ENCODE measurements at places on chromosomes 7 and 10.

GRCh38 chr10:61923950-61924274, 22.4 kb downstream of the ARID5B start:
- no peak for DNase-seq

GRCh38 chr7:108839076-108839475, 269.4 kb downstream of the DNAJB9 start:
- DNase-seq, result no peak

DNA sequence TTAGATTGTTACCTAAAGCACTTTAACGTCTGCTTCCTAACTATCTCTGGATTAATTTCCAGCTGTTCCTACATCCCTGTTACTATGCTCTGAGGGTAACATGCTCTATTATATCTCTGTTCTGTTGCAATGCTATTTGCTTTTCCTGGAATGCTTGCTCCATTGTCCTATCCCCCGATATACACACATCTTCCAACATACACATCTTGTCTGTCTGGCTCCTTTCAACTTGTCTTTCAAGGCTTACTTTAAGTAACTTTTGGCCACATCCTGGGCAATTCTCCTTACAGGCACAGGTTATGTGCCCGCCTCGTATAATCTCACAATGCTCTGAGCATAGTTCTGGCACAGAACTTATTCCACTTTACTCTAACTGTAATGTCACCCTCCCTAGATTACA, 96.2 kb downstream of the CDK6 start:
- no peak for DNase-seq

DNA sequence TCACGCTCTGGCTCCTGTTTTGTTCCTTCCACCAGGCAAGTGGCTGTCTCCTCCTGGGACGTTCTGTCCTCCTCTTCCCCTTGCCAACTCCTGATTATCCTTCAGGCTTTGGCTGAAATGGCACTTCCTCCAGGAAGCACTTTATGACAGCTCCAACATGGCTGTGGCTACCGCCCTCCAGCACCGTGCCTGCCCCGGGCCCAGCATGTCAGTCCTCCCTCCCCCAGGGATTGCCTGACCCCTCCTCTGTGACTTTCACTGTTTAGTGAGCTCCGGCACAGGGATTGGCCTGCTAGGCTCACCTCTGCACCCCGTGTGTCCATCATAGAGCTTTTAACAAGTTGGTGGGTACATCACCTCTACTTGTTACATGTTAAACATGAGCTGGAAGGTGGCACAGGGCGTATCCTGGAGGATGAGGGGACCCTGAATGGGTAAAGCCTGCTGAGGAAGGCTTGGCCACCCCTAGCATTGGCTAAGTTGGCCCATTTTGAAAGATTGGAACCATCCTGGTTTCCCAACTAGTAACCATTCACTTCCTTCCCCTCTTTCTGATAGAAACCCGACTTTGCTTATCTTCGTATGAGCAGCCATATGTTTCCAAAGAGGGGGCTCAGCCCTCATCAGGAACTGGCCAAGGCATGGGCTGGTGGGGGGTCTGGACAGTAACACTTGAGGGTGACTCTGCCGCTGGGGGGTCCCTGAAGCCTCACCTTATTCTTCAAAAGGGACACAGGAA, 10.5 kb upstream of the ADAMTS14 start:
- DNase-seq, result no peak

DNA sequence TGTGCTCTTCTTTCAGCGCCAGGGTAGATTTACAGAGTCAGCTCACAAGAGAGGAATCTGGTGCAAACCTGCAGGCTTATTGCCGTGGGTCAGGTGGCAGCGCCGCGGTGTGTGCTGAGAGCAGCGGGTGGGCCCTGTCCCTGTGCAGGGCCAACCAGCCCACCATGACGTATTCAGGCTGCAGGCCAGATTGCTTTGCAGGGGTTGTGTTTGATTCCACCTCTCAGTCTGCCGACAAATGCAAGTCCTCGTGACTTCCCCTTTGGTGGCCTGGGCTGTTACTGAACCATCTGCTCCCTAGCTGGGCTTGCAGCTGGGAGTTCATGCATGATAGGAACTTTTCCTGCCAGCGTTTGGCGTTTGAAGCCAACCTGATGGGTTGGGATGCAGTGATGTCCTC, 66.7 kb upstream of the LEP start:
- DNase-seq, result peak; percentile 97

- DNase-seq, result no peak
Observed at GRCh38 chr10:8594711-8595110, 540.2 kb downstream of the GATA3 start.

- no peak for DNase-seq
Observed at GRCh38 chr10:97007417-97007816, 175.3 kb downstream of the LCOR start.

DNA sequence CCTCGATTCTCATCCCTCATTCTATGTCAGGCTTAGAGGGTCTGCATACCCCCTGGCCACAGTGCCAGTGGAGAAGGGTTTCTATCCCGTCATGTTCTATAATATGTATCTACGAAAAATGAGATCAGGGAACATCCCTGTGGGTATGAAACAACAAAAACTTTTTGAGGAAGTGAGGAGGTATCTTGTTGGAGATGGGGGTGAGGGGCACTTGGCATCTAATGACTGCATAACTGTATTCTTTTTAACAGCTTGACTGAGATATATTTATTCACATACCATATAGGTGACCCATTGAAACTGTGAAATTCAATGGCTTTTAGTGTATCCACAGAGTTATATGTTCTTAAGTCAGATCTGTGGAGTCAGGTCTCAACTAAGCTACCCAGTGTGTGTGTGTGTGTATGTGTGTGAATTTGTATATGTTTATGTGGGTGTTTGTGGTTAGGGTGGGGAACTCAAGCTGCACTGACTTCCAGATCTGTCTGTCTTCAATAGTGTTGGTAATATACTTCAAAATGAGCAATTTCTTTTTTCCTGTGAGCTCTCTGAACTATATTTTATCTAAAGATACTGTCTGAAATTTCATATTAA, 528.9 kb downstream of the CNTNAP2 start:
- DNase-seq, result no peak

GRCh38 chr10:127866276-127867013, 26.3 kb downstream of the CLRN3 start:
- no peak for DNase-seq

DNA sequence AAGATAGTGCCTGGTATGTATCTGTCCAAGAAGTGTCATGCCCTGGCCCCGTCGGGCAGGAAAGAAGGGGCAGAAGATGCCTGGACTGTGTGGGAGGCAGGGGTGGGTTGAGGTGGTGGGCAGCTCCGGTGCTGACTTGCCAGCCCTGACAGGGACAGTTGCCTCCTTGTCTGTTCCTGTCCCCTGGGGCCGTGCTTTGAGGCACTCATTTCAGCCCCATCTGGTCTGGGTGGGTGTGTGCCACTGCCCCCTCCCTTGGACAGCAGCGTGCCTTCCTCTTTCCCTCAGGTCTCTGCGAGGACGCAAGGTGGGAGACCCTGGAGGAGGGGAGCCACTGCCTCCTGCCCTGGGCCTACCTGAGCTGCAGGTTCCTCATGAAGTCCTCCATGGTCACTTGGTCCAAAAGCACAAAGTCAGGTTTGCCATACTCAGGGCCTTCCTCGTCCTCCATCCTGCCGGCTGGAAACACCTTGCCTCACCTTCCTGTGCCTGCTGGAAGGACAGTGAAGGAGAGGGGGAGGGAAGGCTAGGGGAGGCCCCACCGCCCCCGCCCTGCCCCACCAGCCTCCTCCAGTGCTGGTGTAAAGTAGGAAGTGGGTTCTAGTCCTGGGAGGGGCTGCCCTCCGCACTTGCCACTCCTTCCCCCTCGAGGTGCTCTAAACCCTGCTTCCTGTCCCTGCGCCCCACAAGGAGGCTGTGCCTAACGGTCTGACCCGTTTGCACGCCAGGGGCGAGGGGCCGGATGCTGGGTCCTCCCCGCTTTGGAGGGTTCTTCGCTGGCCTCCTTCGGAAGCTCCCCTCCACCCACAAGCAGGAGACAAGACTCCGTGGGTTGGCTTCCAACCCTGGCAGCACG, at the start of gene MYO1G:
Gene MYO1G, minus strand, starts transcription at position 505 of the 856 bp plus-strand sequence. Its CDS starts 54 bp downstream, at position 451.
- DNase-seq, result no peak

- DNase-seq, result no peak
Observed at GRCh38 chr10:132400041-132400546, 3.1 kb downstream of the PWWP2B start.

- no peak for DNase-seq
Observed at GRCh38 chr10:110212119-110213006, 5.0 kb downstream of the MXI1 start.

- DNase-seq, result no peak
Observed at GRCh38 chr7:148474481-148475025, 116.0 kb upstream of the C7orf33 start.

DNA sequence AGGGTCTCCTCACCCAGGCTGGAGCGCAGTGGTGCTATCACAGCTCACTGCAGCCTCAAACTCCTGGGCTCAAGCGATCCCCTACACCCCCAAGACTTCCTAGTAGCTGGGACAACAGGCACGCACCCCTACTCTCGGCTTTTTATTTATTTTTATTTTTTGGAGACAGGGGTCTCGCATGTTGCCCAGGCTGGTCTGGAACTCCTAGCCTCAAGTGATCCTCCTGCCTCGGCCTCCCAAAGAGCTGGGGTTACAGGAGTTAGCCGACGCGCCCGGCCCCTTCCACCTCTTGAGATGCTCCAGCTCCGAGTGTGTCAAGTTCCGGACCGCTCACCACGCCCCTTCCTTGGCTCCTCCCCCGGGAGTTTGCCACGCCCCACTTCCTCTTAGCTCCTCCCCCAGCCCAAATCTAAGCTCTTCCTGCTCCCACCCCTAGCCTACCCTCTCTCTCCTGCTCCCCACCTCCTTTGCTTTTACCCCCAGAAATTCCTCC, 6.3 kb downstream of the NAT16 start:
- DNase-seq, result no peak

- no peak for DNase-seq
Observed at GRCh38 chr7:92417913-92418312, 29.4 kb upstream of the GATAD1 start.

DNA sequence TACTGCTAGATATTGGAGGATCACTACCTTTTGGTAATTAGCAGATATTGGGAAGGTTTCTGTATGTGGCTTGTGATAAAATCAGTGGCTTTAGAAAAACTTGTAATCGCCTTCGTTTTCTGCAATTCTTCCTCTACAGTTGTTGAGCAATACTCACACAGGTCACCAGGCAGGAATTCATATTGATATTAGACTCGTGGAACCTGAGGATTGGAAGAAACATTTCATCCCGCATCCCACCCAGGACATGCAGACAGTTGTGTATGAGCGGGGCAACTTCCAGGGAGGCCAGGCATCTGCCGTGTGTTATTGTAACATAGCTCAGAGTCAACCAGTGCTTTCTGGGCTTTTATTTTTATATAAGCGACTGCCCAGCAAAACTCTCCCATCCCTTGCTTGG, 821.3 kb downstream of the LRMDA start:
- DNase-seq, result no peak

- no peak for DNase-seq
Observed at GRCh38 chr10:11678074-11678793, 63.9 kb upstream of the ECHDC3 start.

Measured in NCI-H1694 (cell line).